ENCODE measurements at places on chromosomes 5 and 9.
A peak's percentile ranks its signal among the peaks of the same experiment; 100 is the strongest.

DNA sequence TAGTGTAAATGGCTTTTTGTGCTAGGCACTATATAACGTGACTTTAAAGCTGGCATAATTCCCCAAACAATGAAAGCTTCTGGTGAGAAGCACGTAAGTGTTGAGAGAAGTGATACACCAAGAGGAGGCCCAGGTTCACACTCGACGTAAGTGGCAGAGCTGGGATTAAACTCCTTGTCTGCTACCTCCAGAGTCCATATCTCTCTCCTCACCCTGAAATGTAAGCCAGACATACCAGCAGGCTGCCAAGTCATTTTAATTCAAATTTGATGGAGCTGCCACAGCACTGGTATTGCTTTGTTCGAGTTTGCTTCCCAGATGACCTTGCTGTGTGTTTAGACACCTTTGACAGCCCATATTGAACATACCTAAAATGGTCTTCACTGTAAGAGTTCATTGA, 319.7 kb downstream of the GLIS3 start:
- DNase-seq = no peak

DNA sequence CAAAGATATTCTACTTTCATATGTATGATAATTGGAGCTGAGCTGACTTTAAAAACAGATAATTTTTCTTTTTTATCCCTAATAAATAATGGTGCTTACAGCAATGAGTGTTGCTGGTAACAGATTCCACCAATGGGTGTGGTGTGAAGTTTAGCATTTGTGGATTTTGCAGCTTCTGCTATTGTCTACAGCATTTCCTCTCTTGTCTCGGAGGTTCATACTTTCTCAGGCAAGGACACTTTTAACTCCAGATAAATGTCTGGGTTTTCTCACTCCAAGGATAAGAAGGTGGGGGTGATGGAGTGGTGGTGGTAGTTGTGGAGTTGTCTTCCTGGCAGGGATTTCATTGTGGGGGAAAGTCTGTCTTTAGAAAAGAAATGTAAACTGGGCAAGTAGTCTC, 120.0 kb upstream of the CDKN2B start:
- DNase-seq = no peak

GRCh38 chr9:91949946-91950664, at the start of gene ROR2:
Gene ROR2 (minus strand): TSS chr9:91950228.
- DNase-seq = peak; percentile 24

DNA sequence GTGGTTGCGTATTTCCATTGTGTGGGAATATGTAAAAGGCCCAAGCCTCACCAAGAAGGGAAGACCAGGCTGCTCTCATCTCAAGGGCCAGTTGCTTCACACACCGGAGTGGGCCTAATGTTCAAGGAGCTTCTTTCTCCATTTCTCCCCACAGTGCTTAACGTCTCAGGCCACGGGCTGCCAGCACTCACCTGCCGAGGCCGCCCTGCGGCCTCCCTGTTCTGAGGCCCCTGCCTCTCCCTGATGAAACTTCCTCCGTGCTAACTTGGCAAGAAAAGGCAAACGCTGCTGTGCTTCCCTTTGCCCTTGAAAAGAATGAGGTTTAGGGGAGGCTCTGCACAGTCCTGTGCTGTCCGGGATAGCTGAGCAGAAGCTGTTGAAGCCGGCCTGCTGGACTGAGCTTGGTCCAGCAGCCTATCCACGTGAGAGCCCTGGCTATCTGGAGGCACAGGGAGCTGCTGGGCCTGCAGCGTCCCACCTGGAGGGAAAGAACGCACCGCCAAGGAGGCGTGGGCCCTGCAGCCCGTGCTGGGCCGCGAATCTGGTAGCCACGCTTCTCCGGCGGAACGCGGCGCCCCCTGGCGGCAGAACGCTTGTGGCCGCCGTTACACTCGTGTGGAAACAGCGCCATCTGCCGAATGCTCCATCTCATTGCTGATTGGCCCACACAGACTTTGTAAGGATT, 73.5 kb upstream of the PRSS3 start:
- DNase-seq = peak; percentile 68

GRCh38 chr5:172777881-172778814, 7.2 kb upstream of the DUSP1 start:
- DNase-seq = peak; percentile 44

DNA sequence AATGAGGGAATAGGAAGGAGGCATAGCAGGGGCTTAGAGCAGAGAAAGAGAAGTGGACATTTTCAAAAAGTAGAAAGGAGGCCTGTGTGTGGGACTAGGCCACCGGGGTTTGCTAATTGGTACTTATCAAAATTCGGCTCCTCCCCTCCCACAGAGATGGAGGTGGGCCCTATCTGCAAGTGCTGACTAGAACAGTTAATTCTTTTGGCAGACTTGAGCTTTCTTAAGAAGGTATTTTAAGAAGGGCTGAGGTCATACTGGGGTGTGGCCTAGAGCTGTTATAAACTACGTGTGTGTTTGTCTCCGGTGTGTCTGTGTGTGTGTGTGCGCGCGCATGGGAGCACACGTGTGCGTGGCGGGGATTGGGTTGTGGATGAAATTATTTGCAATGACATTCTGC, 1086.5 kb downstream of the EFNA5 start:
- DNase-seq = no peak

DNA sequence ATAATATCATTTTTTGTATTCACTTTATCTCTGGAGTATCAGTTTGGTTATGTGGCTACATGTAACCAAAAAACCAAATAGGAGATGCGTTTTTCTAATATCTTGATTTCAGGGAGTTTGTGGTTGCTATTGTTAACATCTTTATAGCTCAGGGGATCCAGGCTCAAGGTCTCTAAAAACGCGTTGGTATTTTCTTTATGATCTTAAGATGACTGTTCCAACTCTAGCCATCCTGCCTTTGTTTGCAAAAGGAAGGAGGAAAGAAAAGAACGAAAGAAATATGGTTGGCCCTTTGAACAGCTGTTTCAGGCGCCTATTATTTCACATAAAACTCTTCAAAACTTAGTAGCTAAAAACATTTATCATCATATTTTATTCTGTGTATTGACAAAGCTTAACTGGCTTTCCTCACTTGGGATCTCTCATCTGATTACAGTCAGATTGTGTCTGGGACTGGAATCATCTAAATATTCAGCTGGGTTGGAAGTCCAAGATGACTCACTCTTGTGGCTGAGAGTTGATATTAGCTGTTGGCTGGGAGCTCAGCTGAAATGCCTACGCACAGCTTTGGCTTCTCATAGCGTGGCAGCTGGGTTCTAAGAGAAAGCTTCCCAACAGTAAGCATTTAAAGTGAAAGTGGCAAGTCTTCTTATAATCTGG, 60.1 kb downstream of the FAM174A start:
- no peak for DNase-seq

DNA sequence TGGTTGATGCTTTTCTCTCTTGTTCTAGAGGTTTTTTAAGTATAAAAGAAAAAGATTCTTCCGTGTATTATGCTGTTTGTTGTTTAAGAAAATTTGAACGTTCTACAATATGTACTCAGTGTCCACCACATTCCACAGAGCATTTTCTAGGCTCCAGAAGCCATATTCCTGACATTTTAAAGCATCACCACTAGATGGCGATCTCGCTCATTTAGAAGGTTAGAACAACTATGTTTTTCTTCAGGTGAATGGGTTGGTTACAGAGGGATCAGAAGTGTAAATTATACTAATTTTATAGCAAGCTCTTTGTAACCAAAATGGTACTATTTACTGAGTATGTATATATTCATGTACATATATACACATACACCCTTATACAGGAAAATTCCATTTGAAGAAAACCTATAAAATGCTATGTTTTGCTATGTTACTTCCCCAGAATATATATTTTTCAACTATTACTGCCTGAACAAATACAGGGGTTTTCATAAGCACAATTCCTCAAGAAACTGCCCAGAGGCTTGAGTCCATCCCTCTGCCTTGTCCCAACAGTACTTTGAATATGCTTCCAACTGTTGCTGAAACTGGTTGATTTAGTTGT, 284.3 kb downstream of the CCDC171 start:
- DNase-seq = peak; percentile 49

- no peak for DNase-seq
These were observed 128.0 kb downstream of the ADAMTSL1 start for GRCh38 chr9:18601956-18602355.

GRCh38 chr5:148708854-148709253, 54.5 kb upstream of the HTR4 start:
- DNase-seq = no peak

GRCh38 chr9:89234205-89235067, 55.8 kb upstream of the SHC3 start:
- DNase-seq = no peak

DNA sequence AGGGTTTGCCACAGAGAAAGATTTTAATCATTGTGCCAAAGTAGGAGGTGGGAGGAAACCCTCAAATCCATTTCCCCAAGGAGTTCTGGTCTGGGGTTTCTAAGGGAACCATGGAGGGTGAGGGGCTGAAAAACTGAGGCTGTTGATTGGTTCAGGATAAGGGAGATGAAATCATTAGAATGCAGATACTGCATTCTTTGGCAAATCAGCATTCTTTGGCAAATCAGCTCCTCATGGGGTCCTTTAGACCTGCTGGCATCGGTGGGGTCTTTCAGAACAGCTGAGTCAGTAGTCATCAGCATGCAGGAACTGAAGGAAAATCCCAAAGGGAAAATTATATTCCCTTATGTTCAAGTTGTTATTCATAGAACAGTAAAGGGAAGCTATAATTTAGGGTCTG, 585.5 kb downstream of the ISL1 start:
- no peak for DNase-seq

DNA sequence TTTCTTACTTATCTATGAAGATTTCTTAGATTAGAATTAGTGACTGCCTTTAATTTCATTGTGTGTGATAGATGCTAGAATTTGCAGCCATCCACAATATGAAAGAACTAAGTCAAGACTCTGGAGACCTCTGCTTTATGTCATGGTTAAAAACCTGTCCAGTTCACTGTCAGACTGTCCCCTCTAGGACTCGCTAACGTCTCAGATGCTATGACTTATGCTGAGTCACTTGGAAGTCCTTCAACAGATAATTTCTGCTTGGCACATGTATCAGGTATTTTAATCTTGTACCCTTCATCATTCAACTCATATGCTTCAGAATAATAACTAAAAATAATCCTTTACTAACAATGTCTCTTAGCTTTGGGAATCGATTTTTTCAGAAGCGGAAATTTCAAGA, 230.5 kb upstream of the DMAC1 start:
- no peak for DNase-seq

DNA sequence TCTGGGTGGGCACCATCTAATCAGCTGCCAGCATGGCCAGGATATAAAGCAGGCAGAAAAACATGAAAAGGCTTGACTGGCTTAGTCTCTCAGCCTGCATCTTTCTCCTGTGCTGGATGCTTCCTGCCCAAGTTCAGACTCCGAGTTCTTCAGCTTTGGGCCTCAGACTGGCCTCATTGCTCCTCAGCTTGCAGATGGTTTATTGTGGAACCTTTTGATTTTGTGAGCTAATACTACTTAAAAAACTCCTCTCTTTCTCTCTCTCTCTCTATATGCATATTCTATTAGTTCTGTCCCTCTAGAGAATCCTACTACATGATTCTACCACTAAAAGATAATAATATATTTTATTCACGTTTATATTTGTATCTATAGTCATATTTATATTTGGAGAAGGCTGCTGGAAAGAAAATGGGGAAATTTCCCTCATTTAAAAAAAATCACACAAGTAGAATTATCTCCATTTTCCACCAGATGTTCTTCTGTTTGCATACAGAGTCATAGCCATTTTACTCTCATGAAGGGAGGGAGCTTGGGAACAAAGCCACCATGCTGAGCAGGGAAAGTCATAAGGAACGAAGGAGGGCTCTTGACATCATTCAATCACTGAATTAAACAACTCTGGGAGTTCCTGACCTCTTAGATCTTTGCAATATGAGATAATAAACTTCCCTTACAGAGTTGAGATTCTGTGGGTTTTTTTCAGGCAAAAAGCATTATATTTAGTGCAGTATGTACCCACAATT, 1137.4 kb upstream of the CDH18 start:
- no peak for DNase-seq

DNA sequence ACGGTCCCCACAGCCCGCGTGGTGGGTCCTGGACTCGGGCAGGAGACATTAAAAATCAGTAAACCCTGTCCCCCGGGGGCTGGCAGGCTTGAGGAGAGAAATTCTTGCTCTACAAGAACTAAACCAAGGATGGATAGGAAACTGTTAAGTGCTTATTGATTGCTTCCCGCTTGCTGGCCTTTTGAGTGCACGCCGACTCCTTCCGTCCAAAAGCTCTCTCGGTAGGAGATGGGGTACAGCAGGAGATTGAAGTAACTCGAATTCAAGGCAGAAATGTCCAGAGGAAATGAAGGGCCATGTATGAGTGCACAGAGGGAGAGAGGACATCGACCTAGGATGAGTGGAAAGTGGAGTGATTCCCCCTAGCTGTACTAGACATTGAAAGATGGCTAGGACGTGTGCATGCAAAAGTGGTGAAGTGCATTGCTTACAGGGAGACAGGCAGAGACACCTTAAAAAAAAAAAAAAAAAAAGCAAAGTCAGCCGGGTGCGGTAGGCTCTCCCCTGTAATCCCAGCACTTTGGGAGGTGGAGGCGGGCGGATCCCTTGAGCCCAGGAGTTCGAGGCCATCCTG, 923 bp downstream of the RECK start:
- DNase-seq = no peak

- DNase-seq = no peak
These were observed 37.5 kb downstream of the CREBRF start for GRCh38 chr5:173093606-173094005.

DNA sequence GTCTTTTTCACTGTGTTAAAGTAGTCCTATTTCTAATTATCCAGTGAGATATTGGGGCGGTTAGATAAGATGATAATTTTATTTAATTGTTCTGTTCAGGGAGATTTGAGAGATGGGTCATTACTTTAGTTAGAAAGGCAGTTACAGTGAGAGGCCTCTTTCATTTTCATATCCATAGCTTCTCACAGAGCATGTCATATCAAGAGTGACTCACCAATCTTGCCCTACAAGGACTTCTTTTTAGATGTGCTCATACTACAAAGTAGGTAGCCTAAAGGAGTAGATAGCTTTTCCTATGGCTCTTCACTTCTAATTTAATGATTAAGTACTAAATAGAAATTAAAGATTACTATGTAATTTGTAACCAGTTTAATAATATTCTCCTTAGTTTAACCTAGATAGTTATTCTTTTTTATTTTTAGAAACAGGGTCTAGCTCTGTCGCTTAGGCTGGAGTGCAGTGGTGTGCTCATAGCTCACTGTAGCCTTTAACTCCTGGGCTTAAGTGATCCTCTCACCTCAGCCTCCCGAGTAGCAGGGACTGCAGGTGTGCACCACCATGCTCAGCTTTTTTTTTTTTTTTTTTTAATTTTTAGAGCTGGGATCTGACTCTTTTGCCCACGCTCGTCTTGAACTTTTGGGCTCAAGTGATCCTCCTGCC, 71.0 kb downstream of the FER start:
- DNase-seq = no peak

DNA sequence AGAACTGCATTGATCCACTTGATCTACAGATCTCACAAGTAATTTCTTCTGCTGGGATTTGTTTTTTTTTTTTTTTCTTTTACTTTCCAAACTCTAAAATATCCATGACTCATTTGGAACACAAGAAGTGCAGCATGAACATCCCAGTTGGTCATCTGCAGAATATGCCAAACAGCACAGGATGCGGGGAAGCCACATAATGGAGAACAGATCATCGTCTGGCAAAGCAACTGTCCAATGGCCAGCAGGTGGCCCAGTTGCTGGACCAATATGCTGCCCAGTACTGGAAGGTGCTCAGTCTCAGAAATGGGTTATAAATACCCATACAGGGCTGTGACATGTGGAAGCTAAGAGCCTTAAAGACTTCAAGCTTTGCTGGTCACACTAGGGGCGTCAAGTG, 221.3 kb upstream of the TAS2R1 start:
- DNase-seq = peak; percentile 4
